ENCODE measurements at places on chromosomes 4 and X.

- no peak overlapping the region for H3K27ac ChIP-seq
- no peaks in the 10 kb centered on the region for H3K4me1 ChIP-seq
- H3K4me3 ChIP-seq: no peak overlapping the region
Measured at GRCh38 chr4:147599769-147600168, 17.4 kb upstream of the TMEM184C start.

- H3K4me3 ChIP-seq: no peak overlapping the region
- H3K4me1 ChIP-seq: no peaks in the 10 kb centered on the region
- DNase-seq: no peak
- peaks cover 11% of the 10 kb centered on the region for H3K27me3 ChIP-seq
- H3K27ac ChIP-seq: no peak overlapping the region
Measured at GRCh38 chrX:633043-633984, 2.7 kb downstream of the SHOX start.

GRCh38 chr4:76563454-76564122 is 128.6 kb downstream of the SHROOM3 start:
- peaks cover 3% of the 10 kb centered on the region for H3K27me3 ChIP-seq
- no peak overlapping the region for H3K4me3 ChIP-seq
- DNase-seq: no peak
- H3K36me3 ChIP-seq: no peaks in the 10 kb centered on the region

GRCh38 chr4:80071604-80072227 is 1.3 kb downstream of the ANTXR2 start:
- DNase-seq: no peak
- H3K4me3 ChIP-seq: peak overlapping the region; percentile 98
- H3K36me3 ChIP-seq: peaks cover 35% of the 10 kb centered on the region
- H3K27me3 ChIP-seq: peaks cover 12% of the 10 kb centered on the region

GRCh38 chr4:7750523-7750922 is 189.1 kb downstream of the AFAP1 start:
- peaks cover 8% of the 10 kb centered on the region for H3K27me3 ChIP-seq
- H3K36me3 ChIP-seq: no peaks in the 10 kb centered on the region
- peaks cover 2% of the 10 kb centered on the region for H3K4me1 ChIP-seq

- H3K27ac ChIP-seq: no peak overlapping the region
- H3K4me1 ChIP-seq: peaks cover 12% of the 10 kb centered on the region
- no peak overlapping the region for H3K4me3 ChIP-seq
- no peak for DNase-seq
- H3K27me3 ChIP-seq: peaks cover 2% of the 10 kb centered on the region
Measured at GRCh38 chrX:101386542-101386885, 523 bp upstream of the BTK start.

Measured in endothelial cell (in vitro differentiated cells).